ENCODE measurements at places on chromosomes 12 and 14. TPM values are rescaled to one million over a fixed set of nuclear protein-coding genes. Genes with fewer than 3 reads are reported as not detected.
A peak's percentile ranks its signal among the peaks of the same experiment; 100 is the strongest.

Gene JAG2
- 2.5 TPM for total RNA-seq

Gene REM2
- 0.21 TPM for total RNA-seq

Gene PTPN6
- 397 TPM for total RNA-seq

Gene FGF23
- not detected for total RNA-seq

Gene KRT6C
- total RNA-seq = not detected

Gene KLRC2
- total RNA-seq = 1.6 TPM

Gene IAPP
- total RNA-seq = not detected

Gene TCTN2
- 2.9 TPM for total RNA-seq

Gene SIRT4
- total RNA-seq = 1.2 TPM

Gene CEBPE
- 0.50 TPM for total RNA-seq

- no peaks in the 10 kb centered on the region for H3K4me1 ChIP-seq
- no peak for DNase-seq
- peaks cover 23% of the 10 kb centered on the region for H3K27me3 ChIP-seq
- H3K4me3 ChIP-seq = no peak within 1 kb of the TSS
Observed at GRCh38 chr12:43551971-43552559, at the start of gene ADAMTS20. ADAMTS20 (minus strand) TSS chr12:43552203; CDS start chr12:43551921, 282 bp downstream.

GRCh38 chr14:63179383-63179782 lies 24.9 kb upstream of the RHOJ start:
- no peak overlapping the region for H3K4me3 ChIP-seq
- H3K27ac ChIP-seq = no peak overlapping the region
- DNase-seq = no peak
- no peaks in the 10 kb centered on the region for H3K27me3 ChIP-seq
- H3K4me1 ChIP-seq = no peaks in the 10 kb centered on the region

- H3K36me3 ChIP-seq = peaks cover 94% of the 10 kb centered on the region
- H3K27me3 ChIP-seq = no peaks in the 10 kb centered on the region
- DNase-seq = peak; percentile 54
Observed at GRCh38 chr14:100070310-100070709, 5.1 kb downstream of the EVL start.

- peaks cover 48% of the 10 kb centered on the region for H3K36me3 ChIP-seq
- no peaks in the 10 kb centered on the region for H3K27me3 ChIP-seq
- H3K4me3 ChIP-seq = no peak overlapping the region
- H3K27ac ChIP-seq = no peak overlapping the region
Observed at GRCh38 chr14:92600318-92601053, 86.9 kb downstream of the RIN3 start.

DNA sequence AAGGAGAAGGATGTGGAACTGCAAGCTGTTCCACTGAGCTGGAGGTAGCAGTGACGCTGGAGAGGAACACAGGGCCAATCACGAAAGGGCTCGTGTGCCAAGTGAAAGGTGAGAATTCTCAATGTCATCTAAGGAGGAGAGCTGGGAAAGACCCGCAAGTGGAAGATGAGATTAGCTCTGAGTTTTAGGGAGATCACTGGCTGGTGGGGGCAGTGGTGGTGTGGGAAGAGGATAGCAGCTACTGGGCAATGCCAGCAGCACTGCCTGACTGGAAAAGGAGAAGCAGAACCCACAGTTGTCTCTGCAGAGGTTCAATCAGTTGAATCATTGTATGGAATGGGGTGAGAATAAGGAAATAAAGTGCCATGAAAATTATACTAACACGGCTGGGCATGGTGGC lies 27.8 kb downstream of the SLC25A47 start:
- H3K27ac ChIP-seq = peak overlapping the region; percentile 60
- DNase-seq = no peak
- peaks cover 65% of the 10 kb centered on the region for H3K36me3 ChIP-seq
- no peak overlapping the region for H3K4me3 ChIP-seq

- no peak for DNase-seq
- H3K27ac ChIP-seq = peak overlapping the region; percentile 83
- H3K4me1 ChIP-seq = peaks cover 21% of the 10 kb centered on the region
Observed at GRCh38 chr12:7047306-7047705, 13.2 kb upstream of the C1S start.

DNA sequence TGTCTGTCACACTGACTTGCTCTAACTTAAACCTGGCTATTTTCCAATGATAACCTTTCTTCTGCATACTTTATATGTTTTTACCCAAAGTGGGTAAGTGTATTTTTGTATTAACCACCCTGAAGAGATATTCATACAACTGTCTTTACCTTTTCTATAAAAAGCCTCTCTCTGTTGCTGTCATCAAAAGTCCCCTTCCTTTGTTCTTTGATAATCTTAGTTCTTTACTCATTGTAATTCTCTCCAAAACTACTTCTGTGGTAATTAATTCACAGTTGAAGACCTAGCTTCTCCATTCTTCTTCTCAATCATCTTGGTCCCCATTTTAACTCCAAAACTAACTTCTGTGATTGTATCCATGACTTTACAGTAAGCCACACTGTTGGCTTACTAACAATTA lies 479.7 kb upstream of the MGAT4C start:
- no peak for DNase-seq
- no peaks in the 10 kb centered on the region for H3K36me3 ChIP-seq
- H3K4me3 ChIP-seq = no peak overlapping the region
- no peak overlapping the region for H3K27ac ChIP-seq
- H3K27me3 ChIP-seq = no peaks in the 10 kb centered on the region
- H3K4me1 ChIP-seq = no peaks in the 10 kb centered on the region

- H3K4me1 ChIP-seq = peaks cover 9% of the 10 kb centered on the region
- no peak overlapping the region for H3K27ac ChIP-seq
- no peak overlapping the region for H3K4me3 ChIP-seq
- DNase-seq = no peak
- H3K27me3 ChIP-seq = no peaks in the 10 kb centered on the region
Observed at GRCh38 chr12:117162633-117163032, 27.6 kb downstream of the FBXO21 start.

GRCh38 chr14:105536691-105537579 lies 10.6 kb downstream of the TMEM121 start:
- H3K4me3 ChIP-seq = no peak overlapping the region
- H3K36me3 ChIP-seq = no peaks in the 10 kb centered on the region
- H3K4me1 ChIP-seq = peaks cover 10% of the 10 kb centered on the region
- no peak for DNase-seq

DNA sequence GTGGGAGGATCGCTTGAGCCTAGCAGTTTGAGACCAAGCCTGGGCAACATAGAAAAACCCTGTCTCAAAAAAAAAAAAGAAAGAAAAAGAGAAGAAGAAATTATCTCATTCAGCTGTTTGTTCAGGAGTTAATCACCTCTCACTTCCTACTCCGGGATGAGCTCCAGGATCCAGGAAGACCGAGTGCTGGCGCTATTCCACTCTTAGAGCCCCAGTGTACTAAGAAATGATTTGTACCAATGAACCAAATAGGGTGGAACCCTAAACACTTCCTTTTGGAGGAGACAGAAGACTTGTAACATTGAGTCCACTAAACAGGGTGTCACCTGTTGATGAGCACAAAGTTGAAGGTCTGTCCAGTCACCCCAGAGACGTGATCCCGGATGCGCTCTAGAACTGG lies 3.6 kb downstream of the ALKBH2 start:
- H3K27me3 ChIP-seq = no peaks in the 10 kb centered on the region
- H3K4me3 ChIP-seq = no peak overlapping the region
- no peak overlapping the region for H3K27ac ChIP-seq
- no peak for DNase-seq
- peaks cover 34% of the 10 kb centered on the region for H3K4me1 ChIP-seq

GRCh38 chr14:80215081-80215480 lies 3.8 kb upstream of the DIO2 start:
- no peaks in the 10 kb centered on the region for H3K36me3 ChIP-seq
- DNase-seq = no peak
- H3K27ac ChIP-seq = no peak overlapping the region
- H3K4me3 ChIP-seq = no peak overlapping the region
- H3K4me1 ChIP-seq = no peaks in the 10 kb centered on the region

DNA sequence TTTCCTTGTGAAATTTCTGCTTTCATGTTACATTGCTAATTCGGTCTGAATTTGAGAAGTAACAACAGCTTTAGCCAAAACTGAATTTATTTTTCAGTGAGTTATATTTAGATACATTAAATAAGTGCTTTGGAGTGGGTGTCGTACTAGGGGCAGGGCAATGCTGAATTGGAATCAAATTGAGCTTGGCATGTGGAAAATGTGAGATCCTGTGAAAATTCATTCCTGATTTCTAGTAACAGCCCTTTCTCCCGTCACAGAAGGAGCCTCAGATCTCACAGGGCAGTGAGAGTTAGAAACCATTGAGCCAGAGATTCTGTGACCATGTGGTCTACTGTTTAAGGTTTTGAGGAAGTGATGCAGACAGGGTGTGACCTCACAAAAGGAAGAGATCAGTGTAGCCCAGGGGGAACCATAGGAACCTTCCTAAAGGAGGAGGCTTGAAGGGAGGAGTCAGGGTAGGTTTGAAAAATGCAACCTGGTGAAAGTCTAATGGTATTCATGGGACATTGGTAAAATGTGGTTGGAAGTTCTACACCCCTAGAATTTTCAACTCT lies 1136.8 kb downstream of the AACS start:
- no peak for DNase-seq
- H3K27me3 ChIP-seq = no peaks in the 10 kb centered on the region
- no peak overlapping the region for H3K4me3 ChIP-seq

- peak; percentile 43 for DNase-seq
- no peaks in the 10 kb centered on the region for H3K27me3 ChIP-seq
- no peaks in the 10 kb centered on the region for H3K36me3 ChIP-seq
- no peak overlapping the region for H3K4me3 ChIP-seq
Observed at GRCh38 chr12:123453165-123453564, 4.8 kb upstream of the SNRNP35 start.

GRCh38 chr12:58893495-58893894 lies 26.8 kb downstream of the LRIG3 start:
- H3K27ac ChIP-seq = no peak overlapping the region
- H3K27me3 ChIP-seq = no peaks in the 10 kb centered on the region
- H3K4me3 ChIP-seq = no peak overlapping the region
- no peaks in the 10 kb centered on the region for H3K36me3 ChIP-seq

- peak overlapping the region; percentile 76 for H3K27ac ChIP-seq
- no peaks in the 10 kb centered on the region for H3K27me3 ChIP-seq
- no peaks in the 10 kb centered on the region for H3K36me3 ChIP-seq
- peaks cover 67% of the 10 kb centered on the region for H3K4me1 ChIP-seq
- DNase-seq = peak; percentile 57
Observed at GRCh38 chr12:53232646-53233461, 845 bp upstream of the RARG start.

All from activated CD8-positive, alpha-beta T cell treated with anti-CD3 and anti-CD28 coated beads, Interleukin-2, amount 10 ng/mL, durations not matched to agents 7 days and 5 days (primary cell).